ENCODE measurements at places on chromosomes 3 and 15.

DNA sequence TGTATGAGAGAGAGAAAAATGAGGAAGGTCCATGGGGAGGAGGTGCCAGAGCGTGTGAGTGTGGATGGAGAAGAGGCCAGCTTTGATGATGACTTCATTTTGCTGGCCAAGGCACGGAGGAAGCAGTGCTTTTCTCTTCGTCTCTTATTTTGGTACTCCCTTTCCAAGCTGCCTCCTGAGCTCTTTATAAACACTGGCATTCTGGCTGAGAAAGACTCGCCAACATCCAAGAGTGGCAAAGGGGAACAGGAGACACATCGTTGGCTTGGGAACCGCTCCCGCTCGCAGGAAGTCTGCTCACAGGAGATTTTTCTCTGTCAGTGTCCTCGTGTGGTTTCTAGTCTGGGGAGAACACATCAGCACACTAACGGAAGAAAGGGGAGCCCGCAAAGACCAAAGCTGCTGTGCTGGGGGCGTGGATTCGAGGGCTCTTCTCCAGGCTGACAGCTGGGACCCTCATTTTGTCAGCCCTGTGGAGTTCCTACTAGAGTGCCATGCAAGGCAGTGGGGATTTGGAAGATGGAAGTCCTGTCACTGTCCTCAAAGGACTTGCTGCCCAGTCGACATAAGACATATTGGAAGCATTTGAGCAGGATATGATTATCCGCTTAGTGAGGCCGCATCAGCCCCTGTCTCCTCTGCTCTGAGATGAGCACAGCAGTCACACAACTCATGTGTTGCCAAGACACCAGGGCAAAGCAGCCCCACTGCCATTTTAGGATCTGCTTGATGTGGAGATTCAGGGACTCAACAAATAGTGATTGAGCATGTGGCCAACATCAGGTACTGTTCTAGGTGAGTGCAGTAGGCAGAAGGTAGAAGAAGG lies 8.0 kb upstream of the SEMA4B start:
- DNase-seq = no peak

GRCh38 chr3:107600780-107601179 lies 78.0 kb downstream of the BBX start:
- DNase-seq = no peak

GRCh38 chr3:69770976-69771634 lies 31.8 kb downstream of the MITF start:
- DNase-seq = no peak

GRCh38 chr15:70058642-70059360 lies 38.9 kb downstream of the TLE3 start:
- no peak for DNase-seq

DNA sequence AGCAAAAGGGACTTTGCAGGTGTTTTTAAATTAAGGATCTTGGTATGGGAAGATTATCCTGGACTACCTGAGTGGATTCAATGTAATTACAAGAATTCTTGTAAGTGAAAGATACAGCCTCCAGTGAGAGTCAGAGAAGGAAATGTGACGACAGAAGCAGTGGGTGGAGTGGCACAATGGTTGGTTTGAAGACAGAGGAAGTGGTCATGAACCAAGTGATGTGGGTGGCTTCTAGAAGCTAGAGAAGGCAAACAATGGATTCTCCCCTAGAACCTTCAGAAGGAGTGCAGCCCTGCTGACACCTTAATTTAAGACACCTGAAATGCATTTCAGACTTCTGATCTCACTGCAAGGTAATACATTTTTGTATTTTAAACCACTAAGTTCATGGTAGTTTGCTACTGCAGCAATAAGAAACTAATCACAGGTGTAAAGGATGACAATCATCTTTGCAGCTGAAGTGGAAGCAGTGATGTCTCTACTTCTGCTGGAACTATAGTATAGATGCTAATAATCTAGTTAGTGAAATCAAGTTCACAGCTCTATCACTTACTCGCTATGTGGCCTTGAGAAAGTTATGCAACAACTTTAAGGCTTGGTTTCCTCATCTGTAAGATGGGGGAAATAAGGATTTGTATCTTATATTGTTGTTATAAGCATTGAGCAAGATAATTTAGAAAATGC lies 403.4 kb upstream of the SUCLG2 start:
- no peak for DNase-seq

GRCh38 chr3:55482496-55483195 lies 4.5 kb downstream of the WNT5A start:
- DNase-seq = no peak

GRCh38 chr3:108389372-108389771 lies 93.0 kb downstream of the HHLA2 start:
- no peak for DNase-seq

Data from AG04450 (cell line).